AG04449 (cell line): ENCODE measurements at places on chromosomes 11 and 22.

DNA sequence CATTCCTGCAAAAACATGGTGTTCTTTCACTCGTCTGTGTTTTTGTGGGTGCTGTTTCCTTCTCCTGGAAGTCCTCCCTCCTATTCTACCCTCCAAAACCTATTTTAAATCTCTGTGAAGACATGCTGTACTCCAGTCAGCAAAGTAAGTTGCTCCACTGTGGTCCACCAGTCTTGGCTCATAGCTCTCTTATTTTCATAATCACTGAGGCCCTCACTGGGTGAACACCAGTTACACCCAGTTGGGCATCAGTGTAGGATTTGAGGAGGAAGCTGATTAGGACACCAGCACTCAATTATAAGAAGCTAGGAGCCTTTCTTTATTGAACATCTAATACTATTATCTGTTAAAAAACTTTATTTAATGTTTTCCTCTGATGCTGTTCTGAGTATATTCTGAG is 23.9 kb upstream of the EED start:
- DNase-seq: no peak

DNA sequence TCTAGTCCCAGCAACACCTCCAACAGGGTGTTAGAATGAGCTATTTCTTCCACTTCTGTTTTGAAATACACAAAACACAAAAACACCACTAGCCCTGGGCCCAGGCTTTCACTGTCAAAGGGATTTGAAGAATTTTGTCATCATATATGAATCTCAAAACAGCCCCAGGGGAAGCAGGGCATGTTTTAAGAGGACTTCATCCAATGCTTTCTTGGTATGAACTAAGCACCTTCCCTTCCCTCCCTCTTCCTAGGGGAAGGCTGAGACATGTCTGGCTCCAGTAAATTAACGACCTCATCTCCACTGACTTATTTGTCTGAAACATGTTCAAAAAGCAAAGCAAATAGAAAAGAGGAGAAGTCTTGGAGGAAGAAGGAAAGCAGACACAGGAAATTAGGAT is 75.7 kb upstream of the INCENP start:
- DNase-seq: no peak

GRCh38 chr11:86688398-86689179 is 16.2 kb upstream of the ME3 start:
- peak; percentile 84 for DNase-seq

GRCh38 chr11:102320679-102321078 is 3.4 kb downstream of the BIRC3 start:
- no peak for DNase-seq
